Naive B cell (primary cell): ENCODE measurements at places on chromosomes 6 and 20.

DNA sequence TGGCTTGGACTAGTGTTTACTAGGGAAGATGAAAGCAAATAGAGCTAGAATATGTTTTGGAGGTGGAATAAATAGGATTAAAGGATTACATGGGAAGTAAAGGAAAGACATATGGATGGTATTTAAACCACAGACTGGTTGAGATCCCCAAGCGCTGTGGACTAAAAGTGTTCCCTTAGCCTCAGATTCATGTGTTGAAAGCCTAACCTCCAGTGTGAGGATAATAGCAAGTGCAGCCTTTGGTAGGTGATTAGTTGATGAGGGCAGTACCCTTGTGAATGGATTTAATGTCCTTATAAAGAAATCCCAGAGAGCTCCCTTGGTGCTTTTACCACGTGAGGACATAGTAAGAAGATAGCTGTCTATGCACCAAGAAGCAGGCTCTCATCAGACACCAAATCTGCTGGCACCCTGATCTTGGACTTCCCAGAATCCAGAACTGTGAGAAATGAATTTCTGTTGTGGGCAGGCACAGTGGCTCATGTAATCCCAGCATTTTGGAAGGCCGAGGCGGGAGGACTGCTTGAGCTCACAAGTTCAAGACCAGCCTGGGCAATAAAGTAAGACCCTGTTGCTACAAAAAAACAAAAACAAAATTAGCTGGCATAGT is 57.3 kb upstream of the MCM9 start:
- DNase-seq = no peak

DNA sequence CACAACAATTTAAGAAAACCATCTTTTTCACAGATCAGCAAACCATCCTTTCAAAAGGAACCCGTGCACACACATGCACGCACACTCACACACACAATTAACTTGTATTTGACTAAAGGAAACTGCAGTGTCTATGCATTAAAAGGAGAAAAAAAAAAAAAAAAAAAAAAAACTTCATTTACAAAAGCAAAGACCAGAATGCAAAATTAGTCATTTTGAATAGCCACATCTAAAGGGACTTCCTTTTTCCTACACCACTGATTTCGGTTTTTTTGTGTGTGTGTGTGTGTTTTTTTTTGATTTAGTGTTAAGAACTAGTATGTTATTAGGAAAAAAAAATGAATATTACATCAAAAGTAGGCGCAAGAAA is 6.3 kb downstream of the ZMYND8 start:
- DNase-seq = no peak

- DNase-seq = no peak
Measured at GRCh38 chr6:22326500-22326899, 29.7 kb upstream of the PRL start.

DNA sequence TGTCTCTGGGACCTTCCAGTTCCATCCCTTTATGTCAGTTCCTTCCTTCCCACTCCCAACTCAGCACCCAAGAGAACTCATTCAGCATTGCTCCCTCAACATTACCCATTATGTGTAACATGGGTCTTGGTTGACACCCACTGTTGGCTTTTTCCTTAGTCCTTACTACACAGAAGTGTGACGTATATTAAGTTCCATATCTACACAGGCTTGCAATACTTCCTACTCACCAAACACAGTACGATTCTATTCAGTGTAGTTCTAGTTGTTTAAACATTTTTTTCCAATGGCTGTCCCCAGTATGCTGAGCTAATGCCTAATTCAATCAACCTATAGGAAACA is 37.7 kb downstream of the ARHGAP18 start:
- DNase-seq = no peak

- DNase-seq = no peak
Measured at GRCh38 chr20:57785720-57786119, 75.9 kb upstream of the PMEPA1 start.

DNA sequence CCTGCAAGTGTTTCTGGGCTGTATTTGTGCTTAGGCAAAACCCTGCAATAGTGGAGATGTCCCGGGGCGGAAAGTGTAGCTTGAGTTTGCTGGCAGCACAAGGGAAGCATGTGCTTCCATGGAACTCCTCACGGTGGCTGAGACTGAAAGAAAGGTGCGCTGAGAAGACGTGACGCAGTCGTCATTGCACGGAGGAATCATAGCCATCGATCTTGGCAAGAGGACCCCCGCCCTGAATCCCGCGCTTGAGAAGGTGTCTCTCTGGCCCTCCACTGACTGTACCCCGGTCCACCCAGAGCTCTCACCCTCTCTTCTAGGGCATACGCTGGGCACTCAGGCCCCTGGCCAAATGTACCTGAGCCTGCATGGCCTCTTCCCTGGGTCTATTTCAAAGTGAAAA is 1081.8 kb upstream of the DEFB115 start:
- DNase-seq = no peak

- DNase-seq = no peak
Measured at GRCh38 chr6:122673343-122673961, 63.2 kb downstream of the PKIB start.

DNA sequence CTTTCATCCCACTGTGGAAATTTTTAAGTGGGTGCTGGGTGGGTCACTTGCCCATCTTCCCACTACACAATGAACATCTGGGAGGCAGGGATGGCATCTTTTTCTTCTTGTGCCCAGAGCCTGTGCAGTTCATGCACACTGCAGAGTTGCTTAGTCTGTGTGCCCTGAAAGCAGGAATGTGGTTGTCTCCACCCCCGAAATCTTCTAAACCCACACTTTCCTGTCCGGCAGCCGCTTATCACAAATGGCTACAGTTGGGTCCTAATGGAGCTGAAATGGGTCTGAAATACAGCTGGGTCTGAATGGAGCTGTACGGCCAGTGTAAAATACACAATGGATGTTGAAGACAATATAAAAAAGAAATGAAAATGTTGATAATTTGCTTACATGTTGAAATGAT is 112.1 kb upstream of the PMEPA1 start:
- DNase-seq = no peak

GRCh38 chr6:16930432-16930831 is 169.2 kb upstream of the ATXN1 start:
- DNase-seq = no peak

GRCh38 chr6:165181951-165182414 is 127.4 kb downstream of the C6orf118 start:
- DNase-seq = no peak

- DNase-seq = no peak
Measured at GRCh38 chr6:63740709-63741108, 105.1 kb downstream of the PHF3 start.

GRCh38 chr6:39839445-39839844 is 47.3 kb downstream of the DAAM2 start:
- DNase-seq = no peak

GRCh38 chr20:3190681-3191111 is 13.8 kb downstream of the DDRGK1 start:
- no peak for DNase-seq

DNA sequence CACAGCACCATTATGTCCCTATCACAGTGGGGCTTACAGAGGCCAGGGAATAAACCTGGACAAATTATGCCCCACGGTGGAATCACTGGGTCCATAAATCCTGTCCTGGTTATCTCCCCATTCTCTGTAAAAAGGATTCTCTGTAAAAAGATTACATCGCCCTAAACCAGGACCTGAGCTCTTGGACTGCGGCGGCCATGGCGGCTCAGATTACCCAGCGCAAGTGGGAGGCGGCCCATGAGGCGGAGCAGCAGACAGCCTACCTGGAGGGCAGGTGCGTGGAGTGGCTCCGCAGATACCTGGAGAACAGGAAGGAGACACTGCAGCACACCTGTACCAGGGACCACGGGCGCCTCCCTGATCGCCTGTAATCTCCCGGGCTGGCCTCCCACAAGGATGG is 8.4 kb upstream of the HLA-A start:
- no peak for DNase-seq

DNA sequence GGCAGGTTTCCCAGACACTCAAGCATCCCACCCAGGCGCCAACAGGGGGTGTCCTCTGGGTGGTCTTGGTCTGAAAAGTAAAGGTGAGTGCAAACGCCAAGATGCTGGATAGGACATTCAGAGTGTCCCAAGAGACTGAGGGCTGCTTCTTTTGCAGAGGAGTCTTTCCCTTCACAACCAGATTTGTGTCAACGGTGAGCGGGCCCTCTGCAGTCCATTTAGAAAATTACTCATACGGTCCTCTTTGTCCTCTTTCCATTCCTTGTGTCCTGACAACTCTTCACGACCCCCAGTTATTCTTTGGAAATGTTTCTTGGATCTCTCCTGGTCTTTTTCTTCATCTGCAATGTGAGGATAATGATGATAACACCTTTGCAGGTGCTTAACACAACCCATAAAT is 257.8 kb downstream of the CDC5L start:
- DNase-seq = no peak

GRCh38 chr6:76057469-76057868 is 15.0 kb downstream of the IMPG1 start:
- DNase-seq = no peak

DNA sequence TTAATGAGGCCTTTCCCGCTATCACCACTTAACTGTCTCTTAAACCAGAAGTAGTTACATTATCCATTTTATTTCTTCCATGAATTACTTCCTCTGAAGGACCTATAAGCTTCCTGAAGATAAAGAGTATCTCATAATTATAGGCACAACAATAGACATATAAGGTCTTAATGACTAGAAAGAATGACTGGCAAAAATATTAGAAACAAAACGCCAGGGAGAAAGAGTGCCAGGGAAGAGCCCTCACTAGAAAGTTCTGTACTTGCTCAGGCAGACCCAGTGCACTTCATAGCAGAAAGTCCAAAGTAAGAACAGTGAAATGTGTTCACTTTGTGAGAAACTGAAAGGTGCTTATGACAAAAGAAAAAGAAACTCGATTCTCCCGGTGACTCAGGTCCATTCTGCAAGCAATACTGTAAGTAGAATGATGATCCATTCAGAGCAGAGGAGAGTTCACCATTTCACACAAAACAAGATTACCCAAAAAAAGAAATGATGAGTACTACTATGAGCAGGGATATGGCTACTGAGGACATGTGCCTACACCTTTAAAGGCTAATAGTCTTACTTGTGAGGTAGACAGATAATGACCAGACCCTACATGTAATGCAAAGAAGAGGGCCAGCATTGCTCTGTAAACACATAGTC is 5.5 kb downstream of the ZNF334 start:
- DNase-seq = no peak

GRCh38 chr6:43809417-43810305 is 39.6 kb downstream of the VEGFA start:
- DNase-seq = no peak

DNA sequence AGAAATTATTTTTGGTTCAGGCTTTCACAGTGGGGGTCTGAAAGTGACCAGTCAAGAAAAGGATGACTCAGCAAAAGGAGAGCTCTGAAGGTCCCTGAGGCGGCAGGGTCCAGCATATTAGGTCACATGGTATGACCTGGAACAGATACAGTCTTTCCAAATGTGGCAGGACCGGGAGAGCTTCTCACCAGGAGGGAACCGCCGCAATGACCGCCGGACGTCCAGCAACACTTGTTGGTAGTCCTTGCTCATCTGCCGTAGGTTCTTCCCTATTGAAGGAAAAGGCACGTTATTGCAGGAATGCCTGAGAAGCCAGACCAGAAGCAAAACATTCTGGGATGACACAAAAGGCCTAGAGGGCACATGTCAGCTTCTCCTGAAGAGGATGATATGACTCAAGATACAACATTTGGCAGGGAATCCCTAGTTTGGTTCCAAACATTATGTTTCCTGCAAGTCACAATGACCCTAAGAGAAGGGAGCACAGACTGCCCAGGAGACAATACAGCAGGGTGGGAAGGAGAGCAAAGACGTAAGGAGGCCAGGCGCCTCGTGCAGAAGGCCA is 17.4 kb downstream of the TBC1D20 start:
- DNase-seq = no peak

DNA sequence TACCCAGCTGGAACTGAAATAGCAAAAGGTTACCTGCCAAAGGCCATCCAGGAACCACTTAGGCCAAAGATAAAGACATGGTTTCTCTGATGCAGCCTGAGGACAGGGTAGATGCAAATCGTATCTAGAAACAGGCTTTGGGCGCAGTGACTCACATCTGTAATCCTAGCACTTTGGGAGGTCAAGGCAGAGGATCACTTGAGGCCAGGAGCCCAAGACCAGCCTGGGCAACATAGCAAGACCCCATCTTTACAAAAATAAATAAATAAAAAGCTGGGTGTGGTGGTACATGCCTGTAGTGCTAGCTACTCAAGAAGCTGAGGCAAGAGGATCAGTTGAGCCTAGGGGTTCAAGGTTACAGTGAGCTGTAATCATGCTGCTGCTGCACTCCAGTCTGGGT is 52.9 kb upstream of the RNF144B start:
- no peak for DNase-seq

GRCh38 chr6:56649053-56649769 is 6.5 kb upstream of the DST start:
- DNase-seq = no peak

DNA sequence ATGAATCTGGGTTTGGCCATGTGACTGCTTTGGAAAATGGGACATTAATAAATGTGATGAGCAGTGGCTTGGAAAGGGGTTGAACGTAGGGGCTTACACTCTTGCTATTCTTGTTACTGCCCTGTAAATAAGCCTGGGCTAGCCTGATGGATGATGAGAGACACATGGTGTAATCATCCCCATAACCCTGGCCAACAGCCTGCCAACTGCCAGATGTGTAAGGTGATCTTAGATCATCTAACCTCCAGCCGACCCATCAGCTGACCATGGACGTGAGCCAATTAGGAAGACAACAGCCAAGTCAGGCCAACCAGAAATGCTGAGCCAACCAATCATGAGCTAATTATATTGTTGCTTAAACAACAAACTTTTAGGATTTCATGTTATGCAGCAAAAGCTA is 25.2 kb downstream of the FBXO30 start:
- no peak for DNase-seq

DNA sequence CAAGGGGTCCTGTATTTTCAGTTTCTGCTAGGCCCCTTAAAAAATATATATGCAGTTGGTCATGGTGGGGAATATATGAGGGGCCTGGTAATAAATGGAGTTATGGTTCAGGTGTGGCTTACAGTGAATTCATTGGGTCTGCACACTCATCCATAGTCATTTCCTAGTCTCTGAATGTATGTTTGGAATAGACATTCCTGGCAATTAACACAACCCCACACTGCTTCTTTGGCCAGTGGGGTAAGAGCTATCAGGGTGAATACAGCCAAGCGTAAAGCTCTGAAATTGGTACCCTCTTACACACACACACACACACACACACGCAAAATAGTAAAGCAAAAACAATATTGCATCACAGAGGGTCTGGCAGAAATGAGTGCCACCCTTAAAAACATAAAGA is 56.5 kb downstream of the QRSL1 start:
- DNase-seq = no peak

DNA sequence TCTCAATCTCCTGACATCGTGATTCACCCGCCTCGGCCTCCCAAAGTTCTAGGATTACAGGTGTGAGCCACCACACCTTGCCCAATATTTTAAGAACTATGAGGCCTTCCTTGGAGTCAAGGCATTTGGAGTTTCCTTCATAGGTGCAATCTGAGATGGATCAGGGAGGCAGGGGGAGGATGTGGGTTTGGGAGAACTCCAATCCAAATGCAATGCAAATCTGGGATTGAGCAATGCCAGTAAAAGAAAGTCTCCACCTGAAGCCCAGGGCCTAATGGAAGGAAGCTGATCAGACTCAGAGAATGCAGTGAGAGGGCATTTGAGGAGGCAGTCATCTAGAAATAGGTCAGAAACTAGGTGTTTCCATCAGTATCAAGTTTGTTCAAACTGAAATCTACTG is 21.2 kb downstream of the RSPH3 start:
- DNase-seq = no peak

GRCh38 chr20:50610212-50610718 is 81.1 kb downstream of the RIPOR3 start:
- DNase-seq = no peak

- DNase-seq = peak; percentile 4
Measured at GRCh38 chr6:134288538-134289203, 29.2 kb downstream of the SGK1 start.

- DNase-seq = no peak
Measured at GRCh38 chr6:79168695-79168980, 65.8 kb downstream of the HMGN3 start.
